Memory B cell (primary cell): ENCODE measurements at places on chromosomes 11 and 22.

DNA sequence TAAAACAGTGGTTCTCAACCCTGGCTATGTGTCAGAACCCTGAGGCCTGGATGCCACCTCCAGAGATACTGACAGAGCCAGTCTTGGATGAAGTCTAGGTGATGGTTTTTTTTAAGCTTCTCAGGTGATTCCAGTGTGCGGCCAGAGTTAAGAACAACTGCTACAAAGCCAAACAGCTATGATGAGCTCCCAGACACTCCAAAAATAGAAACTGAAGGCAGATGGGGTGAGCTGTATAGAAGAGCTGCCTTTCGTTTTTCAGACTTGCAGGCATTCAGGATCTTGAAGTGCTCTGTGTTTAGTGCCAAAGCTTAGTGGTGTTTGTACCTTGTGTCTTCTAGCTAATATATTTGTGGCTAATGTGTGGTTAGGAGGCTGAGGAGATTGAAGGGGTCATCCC lies 14.2 kb downstream of the SCUBE2 start:
- peaks cover 23% of the 10 kb centered on the region for H3K27me3 ChIP-seq
- no peaks in the 10 kb centered on the region for H3K4me1 ChIP-seq
- H3K27ac ChIP-seq, result no peak overlapping the region
- DNase-seq, result no peak
- H3K4me3 ChIP-seq, result no peak overlapping the region
- no peaks in the 10 kb centered on the region for H3K36me3 ChIP-seq

- no peak overlapping the region for H3K27ac ChIP-seq
- no peak overlapping the region for H3K4me3 ChIP-seq
- H3K36me3 ChIP-seq, result no peaks in the 10 kb centered on the region
- DNase-seq, result no peak
- H3K27me3 ChIP-seq, result peaks cover 3% of the 10 kb centered on the region
These were observed 103.2 kb upstream of the KIRREL3 start for GRCh38 chr11:127103586-127104388.

GRCh38 chr11:88117281-88117858 lies 57.9 kb downstream of the RAB38 start:
- H3K4me3 ChIP-seq, result no peak overlapping the region
- H3K4me1 ChIP-seq, result no peaks in the 10 kb centered on the region
- no peaks in the 10 kb centered on the region for H3K36me3 ChIP-seq
- peaks cover 6% of the 10 kb centered on the region for H3K27me3 ChIP-seq
- H3K27ac ChIP-seq, result no peak overlapping the region

- no peak overlapping the region for H3K27ac ChIP-seq
- no peaks in the 10 kb centered on the region for H3K4me1 ChIP-seq
- H3K27me3 ChIP-seq, result peaks cover 9% of the 10 kb centered on the region
- DNase-seq, result no peak
- H3K36me3 ChIP-seq, result no peaks in the 10 kb centered on the region
- no peak overlapping the region for H3K4me3 ChIP-seq
These were observed 2.7 kb upstream of the LDHAL6A start for GRCh38 chr11:18452927-18453326.

DNA sequence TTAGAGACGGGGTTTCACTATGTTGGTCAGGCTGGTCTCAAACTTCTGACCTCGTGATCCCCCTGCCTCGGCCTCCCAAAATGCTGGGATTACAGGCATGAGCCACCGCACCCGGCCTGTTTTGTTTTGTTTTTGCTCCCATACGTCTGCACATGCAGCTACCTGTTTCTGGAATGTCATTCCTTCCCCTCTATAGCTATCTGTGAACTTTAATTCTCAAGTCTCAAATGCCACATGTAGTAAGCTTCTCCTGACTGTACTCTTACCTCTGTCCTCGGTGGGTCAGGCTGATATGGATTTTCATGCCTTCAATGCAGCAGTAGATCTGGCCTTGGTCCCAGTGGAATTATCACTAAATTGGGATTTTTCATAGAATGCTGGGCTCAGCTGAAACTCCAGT lies 12.4 kb upstream of the SWAP70 start:
- H3K27me3 ChIP-seq, result no peaks in the 10 kb centered on the region
- H3K4me3 ChIP-seq, result no peak overlapping the region
- peaks cover 18% of the 10 kb centered on the region for H3K4me1 ChIP-seq

- no peak for DNase-seq
- H3K36me3 ChIP-seq, result no peaks in the 10 kb centered on the region
- no peak overlapping the region for H3K4me3 ChIP-seq
- no peaks in the 10 kb centered on the region for H3K27me3 ChIP-seq
- H3K4me1 ChIP-seq, result no peaks in the 10 kb centered on the region
- no peak overlapping the region for H3K27ac ChIP-seq
These were observed 166.7 kb upstream of the GUCY1A2 start for GRCh38 chr11:107184986-107185385.

GRCh38 chr11:72947229-72947628 lies 133.0 kb downstream of the ATG16L2 start:
- H3K27ac ChIP-seq, result no peak overlapping the region
- DNase-seq, result no peak
- peaks cover 25% of the 10 kb centered on the region for H3K36me3 ChIP-seq
- peaks cover 19% of the 10 kb centered on the region for H3K4me1 ChIP-seq

- H3K4me3 ChIP-seq, result peak overlapping the region; percentile 78
- H3K36me3 ChIP-seq, result peaks cover 30% of the 10 kb centered on the region
- H3K27ac ChIP-seq, result peak overlapping the region; percentile 98
- peak; percentile 62 for DNase-seq
These were observed 9.8 kb upstream of the TAGLN start for GRCh38 chr11:117189191-117189940.

GRCh38 chr11:5280582-5281102 lies 10.9 kb upstream of the HBE1 start:
- H3K27me3 ChIP-seq, result peaks cover 7% of the 10 kb centered on the region
- H3K36me3 ChIP-seq, result no peaks in the 10 kb centered on the region
- H3K4me3 ChIP-seq, result no peak overlapping the region
- H3K27ac ChIP-seq, result no peak overlapping the region
- no peaks in the 10 kb centered on the region for H3K4me1 ChIP-seq

DNA sequence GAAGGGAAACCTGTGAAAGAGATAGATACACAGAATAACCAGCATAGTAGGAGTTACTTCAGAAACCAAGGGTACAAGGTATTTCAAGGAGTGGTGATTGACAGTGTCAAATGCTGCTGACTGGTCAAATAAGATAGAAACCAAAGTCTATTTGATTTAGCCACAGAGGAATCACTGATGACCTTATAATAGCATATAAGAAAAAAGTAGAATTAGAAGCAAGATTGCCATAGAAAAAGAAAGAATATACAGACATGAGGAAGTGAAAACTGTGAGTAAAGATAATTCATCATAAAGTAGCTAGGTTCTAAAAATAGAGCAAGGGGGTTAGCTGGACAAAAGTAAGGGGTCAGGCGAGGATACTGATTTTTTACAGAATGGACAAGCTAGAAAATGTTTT lies 14.2 kb downstream of the ZBTB44 start:
- H3K4me3 ChIP-seq, result no peak overlapping the region
- DNase-seq, result no peak
- H3K27ac ChIP-seq, result peak overlapping the region; percentile 17
- H3K4me1 ChIP-seq, result peaks cover 37% of the 10 kb centered on the region
- peaks cover 36% of the 10 kb centered on the region for H3K36me3 ChIP-seq
- H3K27me3 ChIP-seq, result no peaks in the 10 kb centered on the region

- peaks cover 10% of the 10 kb centered on the region for H3K27me3 ChIP-seq
- DNase-seq, result no peak
- no peak overlapping the region for H3K27ac ChIP-seq
- no peak overlapping the region for H3K4me3 ChIP-seq
- H3K36me3 ChIP-seq, result no peaks in the 10 kb centered on the region
These were observed 11.1 kb downstream of the GRAMD1B start for GRCh38 chr11:123441161-123441560.

GRCh38 chr11:47453365-47453764 lies 4.4 kb upstream of the RAPSN start:
- DNase-seq, result no peak
- H3K36me3 ChIP-seq, result no peaks in the 10 kb centered on the region
- no peak overlapping the region for H3K27ac ChIP-seq
- peaks cover 2% of the 10 kb centered on the region for H3K4me1 ChIP-seq

- no peaks in the 10 kb centered on the region for H3K36me3 ChIP-seq
- H3K27me3 ChIP-seq, result no peaks in the 10 kb centered on the region
- no peak for DNase-seq
- no peak overlapping the region for H3K27ac ChIP-seq
These were observed 321.2 kb downstream of the GUCY1A2 start for GRCh38 chr11:106697058-106697457.
